ENCODE measurements at places on chromosomes 5 and 9. TPM values are rescaled to one million over a fixed set of nuclear protein-coding genes. Genes with fewer than 3 reads are reported as not detected.

The PLAC8L1 gene
- total RNA-seq: not detected

The TEK gene
- total RNA-seq: not detected

The SPINK7 gene
- total RNA-seq: not detected

The HK3 gene
- 0.13 TPM for total RNA-seq

The BTNL3 gene
- total RNA-seq: not detected

The ORM2 gene
- total RNA-seq: 0.64 TPM

The CMYA5 gene
- 0.13 TPM for total RNA-seq

The IL31RA gene
- 0.31 TPM for total RNA-seq

The PCDHGA3 gene
- 0.08 TPM for total RNA-seq

The SMIM33 gene
- not detected for total RNA-seq

The PCDHGA11 gene
- 3.4 TPM for total RNA-seq

The SLC27A6 gene
- total RNA-seq: not detected

The TMEM38B gene
- 14.9 TPM for total RNA-seq

The FOXD4L4 gene
- 0.24 TPM for total RNA-seq

The TOR4A gene
- 19.6 TPM for total RNA-seq

All from GM12878 (cell line).